ENCODE measurements at places on chromosomes 3 and 15.

GRCh38 chr3:117248153-117248552 is 538.6 kb downstream of the TUSC7 start:
- no peak for DNase-seq

- no peak for DNase-seq
These were observed 58.4 kb downstream of the MESD start for GRCh38 chr15:80931191-80931590.

- no peak for DNase-seq
These were observed 3.6 kb downstream of the GNAT1 start for GRCh38 chr3:50194903-50195500.

DNA sequence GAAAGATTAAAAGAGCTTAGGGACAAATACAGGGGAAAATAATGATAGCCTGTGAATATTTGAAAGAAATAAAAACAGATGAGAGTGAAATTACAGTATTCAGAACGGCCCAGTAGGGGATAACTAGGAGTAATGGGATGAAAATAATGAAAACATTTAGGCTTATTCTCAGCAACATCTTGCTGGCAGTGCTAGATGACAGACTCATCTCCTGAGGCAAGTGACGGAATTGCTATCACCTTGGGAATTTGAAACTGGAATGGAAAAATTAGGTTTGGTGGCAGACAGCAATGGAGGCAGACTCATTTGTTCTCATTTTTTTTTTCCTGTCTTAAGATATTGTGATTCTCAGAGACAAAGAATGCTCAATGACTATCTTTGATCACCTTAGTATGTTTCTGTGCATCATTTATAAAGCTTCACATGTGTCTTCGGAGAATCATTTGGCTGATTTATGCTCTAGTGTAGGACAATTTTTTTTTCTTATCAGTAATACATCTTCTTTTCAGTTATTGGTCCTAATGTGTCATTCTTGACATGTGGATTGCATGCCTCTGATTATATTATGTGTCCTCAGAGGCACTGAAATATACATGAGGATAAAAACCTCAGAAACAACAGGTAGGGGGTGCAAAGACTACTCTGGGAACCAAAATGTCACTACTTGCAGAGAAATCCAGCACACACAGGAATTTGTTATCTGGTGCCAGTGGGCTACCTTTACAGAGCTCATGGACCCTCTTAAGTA is 711.7 kb downstream of the EDEM1 start:
- DNase-seq = no peak

- DNase-seq = no peak
These were observed 83.4 kb upstream of the BHLHE40 start for GRCh38 chr3:4895838-4896237.
